ENCODE measurements at places on chromosomes 7 and 10.

DNA sequence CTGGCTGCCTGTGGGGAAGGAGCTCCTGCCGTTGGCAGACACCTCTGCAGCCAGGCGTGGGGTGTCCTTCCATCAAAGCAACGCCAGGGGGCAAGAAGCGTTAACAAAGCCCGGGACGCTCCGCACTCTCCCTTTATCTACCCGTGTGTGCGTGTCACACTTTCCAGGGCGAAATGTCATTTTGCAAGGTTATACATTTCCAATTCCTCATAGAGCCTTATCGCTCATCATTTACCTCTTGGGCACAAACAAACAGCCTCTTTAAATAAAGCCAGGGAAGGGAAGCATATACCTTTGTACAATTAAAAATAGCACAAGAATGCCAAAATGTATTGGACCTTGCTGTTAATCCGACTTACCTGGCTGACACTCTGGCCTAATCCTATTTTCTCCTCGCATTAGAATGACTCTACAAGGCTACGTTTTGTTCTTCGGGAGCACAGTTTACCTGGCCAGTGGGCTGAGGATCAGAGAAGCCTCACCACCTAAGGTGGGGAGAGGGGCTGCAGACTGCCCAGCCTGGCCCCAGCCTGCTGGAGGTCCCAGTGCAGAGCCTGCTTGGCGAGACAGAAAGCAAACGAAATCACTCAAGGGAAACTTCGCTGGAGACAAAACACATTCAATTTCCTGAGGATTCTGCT, 77.6 kb upstream of the EN2 start:
- peak; percentile 54 for DNase-seq

GRCh38 chr10:30349967-30350735, 1.1 kb upstream of the MTPAP start:
- no peak for DNase-seq

DNA sequence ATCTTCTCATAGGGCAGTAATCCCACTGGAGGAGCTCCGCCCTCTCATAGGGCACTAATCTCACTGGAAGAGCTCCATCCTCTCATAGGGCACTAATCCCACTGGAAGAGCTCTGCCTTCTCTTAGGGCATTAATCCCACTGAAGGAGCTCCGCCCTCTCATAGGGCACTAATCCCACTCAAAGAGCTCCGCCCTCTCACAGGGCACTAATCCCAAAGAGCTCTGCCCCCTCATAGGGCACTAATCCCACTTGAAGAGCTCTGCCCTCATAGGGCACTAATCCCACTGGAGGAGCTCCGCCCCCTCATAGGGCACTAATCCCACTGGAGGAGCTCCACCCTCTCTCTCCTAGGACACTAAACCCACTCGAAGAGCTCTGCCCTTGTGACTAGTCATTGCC, 3.4 kb upstream of the FUOM start:
- DNase-seq: no peak

- DNase-seq: peak; percentile 43
Measured at GRCh38 chr10:6133331-6134098, 44.7 kb downstream of the RBM17 start.

DNA sequence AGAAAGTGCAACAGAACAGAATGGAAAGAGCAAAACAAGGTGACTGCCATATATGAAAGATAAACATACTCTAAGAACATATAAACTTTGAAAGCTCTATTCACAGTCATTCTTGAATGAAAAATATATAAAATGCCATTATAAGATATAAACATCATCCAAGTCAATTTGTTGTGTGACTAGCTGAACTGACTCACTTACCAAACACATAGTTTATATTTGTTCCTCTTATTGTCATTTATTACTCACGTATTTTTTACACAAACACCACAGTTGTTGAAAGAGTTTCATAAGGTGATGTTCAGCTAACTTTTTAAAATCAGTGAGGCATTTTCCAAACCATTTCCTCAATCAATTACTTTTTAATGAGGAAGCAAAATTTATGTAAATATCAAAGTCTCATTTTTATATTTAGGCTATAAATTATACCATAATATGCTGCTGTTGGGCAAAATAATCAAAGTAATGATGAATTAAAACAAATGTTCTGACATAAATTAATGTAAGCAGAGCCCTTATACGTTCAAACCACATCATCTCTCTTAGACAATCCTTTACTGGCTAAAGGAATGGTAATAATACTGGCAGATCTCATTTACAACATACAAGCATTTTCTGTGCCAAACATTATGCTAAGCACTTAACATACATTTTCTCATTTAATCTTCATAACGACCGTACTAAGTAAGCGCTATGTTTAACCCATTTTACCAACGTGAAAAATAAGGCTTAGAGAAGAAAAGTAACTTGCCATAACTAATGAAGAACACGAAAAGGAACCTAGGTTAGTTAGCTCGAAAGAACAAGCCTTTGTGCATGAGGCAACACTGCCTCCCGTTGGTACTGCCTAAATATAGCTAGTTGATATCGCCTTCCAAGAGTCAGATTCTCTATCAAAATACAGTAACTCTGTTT, 7.3 kb downstream of the LRRN3 start:
- DNase-seq: peak; percentile 50

- DNase-seq: no peak
Measured at GRCh38 chr7:78720066-78720465, 733.4 kb downstream of the MAGI2 start.

DNA sequence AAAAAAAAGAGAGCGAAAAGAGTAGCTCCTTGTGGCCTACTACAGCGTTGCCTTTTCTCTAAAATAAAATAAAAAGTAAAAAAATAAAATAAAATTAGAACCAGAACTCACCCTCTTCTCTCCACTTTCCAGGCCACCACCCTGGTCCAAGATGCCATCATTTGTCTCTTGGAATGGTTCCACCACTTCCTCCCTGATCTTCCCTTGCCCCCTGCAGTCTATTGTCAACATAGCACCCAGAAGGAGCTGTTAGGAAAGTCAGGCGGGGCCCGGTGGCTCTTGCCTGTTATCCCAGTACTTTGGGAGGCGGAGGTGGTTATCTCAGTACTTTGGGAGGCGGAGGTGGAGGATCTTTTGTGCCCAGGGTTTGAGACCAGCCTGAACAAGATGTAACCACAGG, 7.6 kb upstream of the GRID2IP start:
- DNase-seq: peak; percentile 37

- no peak for DNase-seq
Measured at GRCh38 chr7:133601617-133602016, 348.7 kb downstream of the EXOC4 start.

- DNase-seq: no peak
Measured at GRCh38 chr10:62912086-62912485, 95.9 kb upstream of the EGR2 start.

Data from fibroblast of upper back skin (primary cell).